Cortex of kidney (tissue), 1 donor: ENCODE measurements at places on chromosomes 11 and 22.

DNA sequence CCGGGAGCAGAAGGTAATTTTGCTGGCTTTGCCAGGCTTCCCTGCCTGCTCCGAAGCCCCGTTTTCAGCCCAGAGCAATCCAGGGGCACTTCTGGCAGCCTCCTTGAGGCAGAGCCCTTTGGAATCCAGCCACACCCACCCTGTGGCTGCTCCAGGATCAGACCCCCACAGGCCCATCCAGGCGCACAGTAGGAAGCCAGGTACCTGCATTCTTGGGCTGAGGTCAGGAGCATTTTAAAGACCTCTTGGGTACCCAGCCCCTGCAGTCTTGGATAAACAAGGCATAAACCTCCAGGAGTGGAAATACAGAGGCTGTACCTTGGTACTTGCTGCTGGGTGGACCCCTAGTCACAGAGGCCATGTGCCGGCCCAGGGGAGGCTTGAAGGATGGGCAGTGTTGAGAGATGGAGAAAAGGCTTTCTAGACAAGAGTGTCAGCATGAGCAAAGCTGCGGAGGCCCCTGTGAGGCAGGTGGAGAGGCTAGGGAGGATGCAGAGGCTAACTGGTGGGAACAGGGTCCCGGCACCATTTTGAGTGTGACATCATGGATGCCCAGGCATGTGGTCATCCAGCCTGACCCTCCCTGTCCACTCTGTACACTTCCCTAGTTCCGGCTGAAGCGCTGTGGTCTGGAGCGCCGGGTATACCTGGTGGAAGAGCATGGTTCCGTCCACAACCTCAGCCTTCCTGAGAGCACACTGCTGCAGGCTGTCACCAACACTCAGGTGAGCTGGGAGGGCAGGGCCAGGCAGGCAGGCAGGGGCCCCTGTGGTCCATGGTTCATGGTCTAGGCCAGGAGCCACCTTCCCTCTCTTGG lies 3.9 kb downstream of the MUS81 start:
- DNase-seq, result no peak

DNA sequence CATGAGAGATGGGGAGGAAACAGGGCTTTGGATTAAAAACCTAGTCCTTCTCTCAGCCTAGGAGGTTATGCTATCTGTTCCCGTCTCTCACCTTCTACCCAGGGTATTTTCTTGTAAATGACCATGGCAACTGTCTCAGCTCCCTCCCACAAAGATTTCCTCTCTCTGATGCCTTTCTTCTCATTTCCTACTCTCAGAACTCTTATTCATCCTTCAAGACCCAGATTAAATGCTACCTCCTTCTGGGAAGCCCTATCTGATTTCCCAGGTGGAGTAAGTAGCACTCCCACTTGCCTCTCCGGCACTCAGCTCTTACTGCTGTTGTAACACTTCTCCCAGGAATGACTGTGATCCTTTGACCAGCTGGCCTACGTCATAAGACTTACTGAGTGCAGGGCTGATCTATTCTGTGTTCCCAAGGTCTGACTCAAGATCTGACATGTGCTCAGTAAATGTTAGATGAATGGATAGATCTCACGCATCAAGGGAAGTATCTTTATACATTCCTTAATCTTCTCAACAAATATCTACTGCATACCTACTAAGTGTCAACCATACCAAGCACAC lies 175.0 kb downstream of the TENM4 start:
- DNase-seq, result no peak

GRCh38 chr22:26849575-26849974 lies 192.2 kb downstream of the MIAT start:
- DNase-seq, result no peak

GRCh38 chr11:68542617-68543016 lies 82.1 kb downstream of the PPP6R3 start:
- DNase-seq, result no peak

DNA sequence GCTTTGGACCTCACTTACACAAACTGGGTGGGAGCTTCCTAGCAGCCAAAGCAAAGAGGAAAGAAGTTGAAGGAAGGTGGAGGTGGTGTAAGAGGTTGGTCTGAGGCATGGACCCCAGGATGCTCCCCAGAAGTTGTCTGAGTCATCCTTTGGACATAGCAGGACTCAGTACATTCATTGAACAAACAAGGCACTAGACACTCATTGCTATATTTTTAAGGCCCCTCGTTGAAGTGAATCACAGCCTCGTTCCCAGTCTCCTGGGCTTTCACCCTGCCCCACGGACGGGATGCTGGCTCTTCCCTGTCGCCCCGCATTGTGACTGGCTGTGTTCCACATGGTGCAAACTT lies 95.9 kb upstream of the FGF3 start:
- DNase-seq, result no peak

DNA sequence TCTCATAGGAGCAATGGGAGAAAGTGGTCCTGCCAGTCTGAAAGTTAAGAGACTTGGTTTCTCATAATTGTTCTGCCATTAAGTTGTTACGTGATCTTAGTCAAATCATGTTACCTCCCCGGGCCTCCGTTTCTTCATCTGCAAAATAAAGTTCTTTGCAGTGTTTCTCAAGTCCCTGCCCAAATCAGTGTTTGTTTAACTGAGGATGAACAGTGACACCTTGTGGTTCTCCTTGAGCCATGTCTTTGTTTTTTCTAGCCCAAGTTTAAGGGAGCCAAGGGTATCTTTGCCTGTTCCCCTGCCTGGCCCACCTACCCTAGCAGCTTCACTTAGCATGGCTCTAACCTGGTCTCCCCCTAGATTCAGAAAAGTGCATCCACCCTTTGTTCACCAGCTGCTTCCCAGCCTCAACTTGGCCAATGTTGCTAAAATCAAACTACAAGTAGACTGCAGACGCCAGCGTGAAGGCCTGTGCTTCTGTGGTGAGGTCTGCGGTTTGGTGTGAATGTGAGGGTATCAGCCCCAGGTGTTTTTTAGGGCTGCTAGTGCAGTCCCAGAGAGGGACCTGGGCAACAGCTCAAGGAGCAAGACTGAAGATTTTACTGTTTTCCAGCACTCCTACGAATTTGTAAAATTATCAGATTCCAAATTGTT lies 35.5 kb downstream of the FZD4 start:
- DNase-seq, result no peak

DNA sequence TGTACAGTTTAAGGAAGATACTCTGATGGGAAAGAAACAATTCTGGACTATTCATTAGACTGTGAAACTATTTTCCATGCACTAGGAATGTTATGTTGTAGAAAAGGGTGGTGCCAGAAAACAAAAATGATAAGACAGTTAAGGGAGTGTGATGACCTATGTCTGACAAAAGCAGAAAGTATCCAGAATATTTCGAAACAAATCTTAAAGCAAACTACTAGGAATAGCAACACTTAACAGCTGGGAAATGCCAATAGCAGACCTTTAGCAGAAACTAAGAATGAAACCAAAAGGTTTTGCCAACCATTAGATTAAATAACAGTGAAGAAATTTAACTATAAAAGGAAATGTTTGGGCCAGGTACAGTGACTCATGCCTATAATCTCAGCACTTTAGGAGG lies 3.3 kb upstream of the ARHGAP20 start:
- no peak for DNase-seq

DNA sequence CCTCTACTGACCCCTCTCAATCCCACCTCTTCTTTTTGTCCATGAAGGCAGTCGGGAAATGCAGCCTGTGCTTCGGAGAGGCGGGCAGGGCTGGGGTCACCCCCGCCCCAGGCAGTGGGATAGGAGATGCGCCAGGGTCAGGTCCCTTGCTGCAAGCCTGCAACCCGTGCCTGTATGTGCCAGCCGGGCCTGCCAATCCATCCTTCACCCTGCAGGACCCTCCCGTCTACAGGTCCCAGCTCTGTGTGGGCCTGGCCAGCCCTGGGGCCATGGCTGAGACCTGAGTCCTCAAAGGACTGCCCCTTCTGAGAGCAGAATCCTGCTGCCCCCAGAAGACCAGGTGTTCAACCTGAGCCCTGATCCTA lies 10.9 kb downstream of the ASCL2 start:
- no peak for DNase-seq

GRCh38 chr22:37263966-37264887 lies 18.1 kb upstream of the CYTH4 start:
- no peak for DNase-seq

DNA sequence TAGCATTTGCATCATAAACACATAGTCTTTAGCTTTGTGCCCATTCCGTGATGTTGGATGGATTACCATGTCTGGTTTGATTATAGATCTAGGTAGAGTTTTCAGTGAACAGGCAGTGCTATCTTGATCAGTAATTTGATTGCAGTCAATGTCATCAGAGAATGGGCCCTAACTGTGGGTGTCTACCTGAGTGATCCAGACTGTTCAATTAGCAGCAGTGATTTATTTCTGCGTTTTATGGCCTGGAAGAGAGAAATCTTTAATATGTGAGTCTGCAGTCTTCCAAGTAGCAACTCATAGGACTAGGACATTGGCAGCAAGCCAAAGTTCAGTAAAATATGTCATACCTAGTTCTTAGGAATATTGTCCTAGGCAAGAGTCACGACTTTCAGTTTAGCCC lies 80.3 kb downstream of the CASP12 start:
- no peak for DNase-seq

GRCh38 chr11:20310137-20310536 lies 53.4 kb upstream of the HTATIP2 start:
- no peak for DNase-seq

DNA sequence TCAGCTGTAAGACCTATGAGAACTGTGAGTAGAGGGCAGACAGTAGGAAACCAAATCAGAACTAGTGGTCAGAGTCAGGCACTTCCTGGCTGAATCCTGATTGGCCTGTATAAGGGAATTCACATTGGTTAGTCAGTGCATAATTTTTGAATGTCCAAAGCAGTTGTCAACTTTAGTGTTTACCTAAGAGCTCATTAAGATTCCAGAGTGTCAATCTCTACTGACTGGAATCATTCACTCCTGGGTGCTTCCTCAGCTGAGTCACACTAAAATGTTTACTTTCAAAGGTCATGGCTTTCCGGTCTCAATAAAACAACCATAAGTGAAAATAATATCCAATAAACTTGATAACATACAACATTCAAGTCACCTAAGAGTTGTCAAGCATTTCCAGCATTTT lies 306.1 kb downstream of the C11orf87 start:
- DNase-seq, result no peak
